ENCODE measurements at places on chromosomes 3 and 15.

- DNase-seq = no peak
Observed at GRCh38 chr15:52093539-52094510, 18.8 kb downstream of the BCL2L10 start.

GRCh38 chr3:126986001-126986400, 3.1 kb downstream of the PLXNA1 start:
- DNase-seq = no peak

DNA sequence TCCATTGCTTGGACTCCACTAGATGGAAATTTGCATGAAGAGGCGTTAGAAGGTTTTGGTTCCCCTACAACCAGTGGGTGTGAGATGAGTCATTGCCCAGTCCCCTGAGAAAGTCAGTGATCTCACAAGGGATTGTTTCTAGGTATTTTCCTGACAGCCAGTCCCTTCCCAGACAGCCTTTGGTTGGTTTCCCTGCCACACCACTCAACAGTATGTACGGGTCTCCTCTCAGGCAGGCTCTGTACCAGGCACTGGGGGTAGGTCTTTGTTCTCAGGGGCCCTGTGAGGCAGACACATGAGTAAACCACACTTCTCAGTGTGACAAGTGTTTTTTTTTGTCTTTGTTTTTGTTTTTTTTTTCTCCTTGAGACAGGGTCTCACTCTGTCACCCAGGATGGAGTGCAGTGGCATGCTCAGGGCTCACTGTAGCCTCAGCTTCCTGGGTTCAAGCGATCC, 4.0 kb downstream of the LAMP3 start:
- DNase-seq = no peak

- DNase-seq = no peak
Observed at GRCh38 chr15:69000091-69000490, 14.4 kb upstream of the NOX5 start.

GRCh38 chr15:68391121-68391520, 40.8 kb downstream of the ITGA11 start:
- no peak for DNase-seq

GRCh38 chr3:51799879-51800749, 21.1 kb upstream of the IQCF6 start:
- DNase-seq = no peak

GRCh38 chr3:36595511-36595910, 168.8 kb downstream of the DCLK3 start:
- DNase-seq = no peak

DNA sequence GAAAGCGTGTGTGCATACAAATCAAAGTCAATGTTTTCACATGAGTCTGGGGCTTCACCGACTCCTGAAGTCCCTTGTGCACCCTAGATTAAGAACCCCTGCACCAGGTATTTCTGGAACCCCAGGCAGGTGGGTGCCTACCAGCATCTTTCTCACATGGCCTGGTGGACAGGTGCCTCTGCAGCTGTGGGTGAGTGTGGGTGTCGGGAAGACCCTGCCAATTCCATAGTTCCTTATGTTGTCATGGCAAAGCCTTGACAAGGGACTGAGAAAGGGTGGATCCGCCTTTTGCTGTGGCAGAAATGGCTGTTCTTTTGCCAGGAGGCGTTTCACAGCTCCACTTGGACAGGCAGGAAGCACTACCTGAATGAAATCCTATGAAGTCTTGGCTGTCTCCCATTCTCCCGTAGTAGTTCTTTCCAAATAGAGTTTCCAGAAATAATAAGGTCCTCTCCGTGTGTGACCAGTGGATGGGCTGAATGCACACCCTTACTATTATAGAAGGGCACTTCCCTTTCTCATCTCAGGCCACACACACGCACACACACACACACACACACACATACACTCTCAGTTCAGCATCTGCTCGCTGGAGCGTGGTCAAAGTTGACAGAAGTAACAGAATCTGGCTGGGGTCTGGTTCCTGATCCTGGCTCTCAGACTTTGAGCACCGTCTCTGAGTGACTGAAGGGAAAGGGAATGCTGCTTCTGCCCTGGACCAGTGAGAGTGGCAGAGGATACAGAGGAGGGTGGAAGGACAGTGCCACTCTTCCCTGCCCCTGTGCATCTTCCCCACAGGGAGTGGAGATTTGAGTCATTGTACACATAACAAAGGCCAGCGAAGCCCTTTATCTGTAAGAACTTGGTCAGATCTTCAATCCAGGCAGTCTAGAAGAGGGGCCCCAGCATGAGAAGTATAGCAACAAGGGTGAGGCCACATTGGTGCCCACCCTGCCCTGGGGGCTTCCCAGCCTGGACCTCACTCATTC, 38.7 kb downstream of the PDIA5 start:
- no peak for DNase-seq

- DNase-seq = no peak
Observed at GRCh38 chr3:94117729-94118128, 54.9 kb downstream of the NSUN3 start.

- no peak for DNase-seq
Observed at GRCh38 chr15:32675466-32675865, 34.0 kb downstream of the SCG5 start.

GRCh38 chr3:186260726-186261125, 101.3 kb downstream of the DGKG start:
- no peak for DNase-seq

GRCh38 chr15:67124111-67124510, 58.7 kb downstream of the SMAD3 start:
- no peak for DNase-seq

- DNase-seq = no peak
Observed at GRCh38 chr15:73994912-73995622, 551 bp downstream of the PML start.

GRCh38 chr15:34719695-34720094, 35.1 kb downstream of the GJD2 start:
- no peak for DNase-seq

DNA sequence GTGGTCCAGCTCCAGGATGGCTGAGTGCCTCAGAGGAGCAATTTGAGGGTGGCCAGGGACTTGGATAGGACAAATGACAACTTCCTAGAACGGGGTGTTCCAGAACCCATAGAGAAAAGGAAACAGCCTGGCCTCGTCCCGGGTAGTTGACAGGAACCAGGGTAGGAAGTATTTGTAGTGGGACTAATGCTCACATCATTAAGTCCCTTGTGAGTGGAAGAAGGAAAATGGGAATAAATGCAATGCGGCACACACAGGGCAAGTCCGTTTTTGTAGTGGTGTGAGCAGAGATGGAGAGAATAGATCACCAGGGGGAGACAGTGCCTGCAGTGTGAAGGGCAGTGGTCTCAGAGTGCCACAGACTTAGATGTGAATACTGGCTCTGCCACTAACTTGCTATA, 19.6 kb downstream of the TIMP4 start:
- no peak for DNase-seq

GRCh38 chr3:124699051-124699450, 31.2 kb upstream of the UMPS start:
- no peak for DNase-seq

DNA sequence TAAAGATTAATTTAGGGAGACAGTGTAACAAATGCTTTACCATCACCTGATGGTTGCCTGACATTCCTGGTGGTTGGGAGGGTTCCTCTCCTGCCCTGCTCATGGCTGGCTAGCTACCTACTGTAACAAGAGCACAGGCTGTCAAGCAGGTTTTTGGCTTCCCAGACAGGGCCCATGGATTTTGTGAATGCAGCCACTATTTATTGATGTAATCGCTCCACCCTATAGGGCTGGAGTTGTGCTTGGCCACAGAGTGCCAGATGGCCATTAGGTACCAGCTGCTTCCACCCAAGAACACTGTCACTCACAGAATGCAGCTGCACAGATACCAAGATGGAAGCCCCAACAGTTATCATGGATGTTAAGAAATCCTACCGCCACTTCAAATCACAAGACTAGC, 31.0 kb upstream of the KLHL25 start:
- DNase-seq = no peak

GRCh38 chr3:124633524-124633923, 96.7 kb upstream of the UMPS start:
- no peak for DNase-seq

- DNase-seq = peak; percentile 16
Observed at GRCh38 chr3:163878396-163878795, 1199.9 kb downstream of the SI start.

GRCh38 chr15:95368191-95368590, 962.3 kb upstream of the NR2F2 start:
- peak; percentile 44 for DNase-seq

- DNase-seq = peak; percentile 77
Observed at GRCh38 chr3:132029182-132029902, 5.5 kb downstream of the CPNE4 start.

GRCh38 chr15:48096813-48097212, 24.0 kb upstream of the SLC24A5 start:
- DNase-seq = no peak

GRCh38 chr3:24623657-24624056, 129.0 kb upstream of the THRB start:
- DNase-seq = no peak

GRCh38 chr15:44713006-44713966, 2.0 kb downstream of the B2M start:
- no peak for DNase-seq

DNA sequence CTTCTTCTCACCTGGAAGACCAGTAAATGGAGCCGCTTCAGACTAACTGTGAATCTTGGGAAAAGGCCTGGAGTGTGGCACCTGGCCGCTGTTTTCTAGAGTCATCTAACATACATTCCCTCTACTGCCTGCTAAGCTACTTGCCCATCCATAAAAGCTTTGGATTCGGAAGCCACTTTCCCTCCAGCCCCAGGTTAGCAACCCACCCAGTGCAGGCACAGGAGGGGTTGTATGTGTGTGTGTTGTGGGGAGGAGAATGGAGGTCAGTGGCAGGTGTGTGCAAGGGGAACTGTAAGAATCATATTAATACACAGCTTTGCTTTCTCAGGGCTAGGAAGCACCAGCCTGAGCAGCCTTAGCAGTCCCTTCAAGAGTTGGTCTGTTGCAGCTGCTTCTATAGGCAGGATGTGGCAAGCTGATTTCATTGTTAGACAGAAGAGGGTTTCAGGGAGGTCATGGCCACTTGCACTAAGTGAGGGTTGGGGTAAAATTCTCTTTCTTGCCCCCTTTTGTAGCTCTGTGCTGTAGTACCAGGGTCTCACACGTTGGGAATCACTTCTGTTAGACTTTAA, 8.9 kb downstream of the NSUN3 start:
- no peak for DNase-seq

- DNase-seq = no peak
Observed at GRCh38 chr3:60967141-60967540, 284.1 kb downstream of the FHIT start.

DNA sequence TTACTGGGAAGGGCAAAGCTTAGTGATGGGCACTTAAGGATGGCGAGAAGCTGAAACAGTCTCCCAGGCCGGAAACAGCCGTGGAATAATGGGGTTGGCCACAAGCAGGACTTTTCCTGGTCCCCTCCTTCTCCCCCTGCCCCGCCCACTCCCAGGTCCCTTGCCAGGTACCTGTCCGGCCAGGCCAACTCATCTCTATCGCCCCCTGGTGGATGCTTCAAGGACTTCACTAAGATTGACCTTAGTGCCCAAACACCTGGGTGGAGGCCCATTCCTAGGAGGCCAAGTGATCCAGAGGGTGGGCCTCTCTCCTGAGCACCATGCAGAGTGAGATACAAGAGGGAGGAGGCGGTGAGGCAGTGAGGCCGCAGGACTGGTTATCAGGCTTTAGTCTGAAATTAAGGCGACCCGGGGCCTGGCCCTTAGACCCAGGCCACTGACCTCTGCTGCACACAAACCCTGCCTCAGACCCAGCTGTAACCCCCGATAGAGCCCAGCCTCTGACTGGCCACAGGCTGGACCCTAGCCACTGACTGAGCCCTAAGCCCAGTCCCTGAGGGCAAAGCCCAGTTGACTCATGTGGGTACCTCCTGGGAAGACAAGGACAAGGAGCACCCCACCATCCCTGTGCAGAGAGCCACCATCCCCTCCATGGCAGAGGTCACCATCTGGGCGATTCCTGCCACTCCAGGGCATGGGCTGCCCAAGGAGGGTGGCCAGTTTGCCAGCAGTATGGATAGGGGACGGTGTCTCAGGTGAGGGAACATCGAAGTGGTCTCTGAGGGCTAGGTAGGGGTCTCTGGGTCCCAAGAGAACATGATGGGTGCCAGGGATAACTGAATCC, 37.6 kb downstream of the VIPR1 start:
- no peak for DNase-seq

DNA sequence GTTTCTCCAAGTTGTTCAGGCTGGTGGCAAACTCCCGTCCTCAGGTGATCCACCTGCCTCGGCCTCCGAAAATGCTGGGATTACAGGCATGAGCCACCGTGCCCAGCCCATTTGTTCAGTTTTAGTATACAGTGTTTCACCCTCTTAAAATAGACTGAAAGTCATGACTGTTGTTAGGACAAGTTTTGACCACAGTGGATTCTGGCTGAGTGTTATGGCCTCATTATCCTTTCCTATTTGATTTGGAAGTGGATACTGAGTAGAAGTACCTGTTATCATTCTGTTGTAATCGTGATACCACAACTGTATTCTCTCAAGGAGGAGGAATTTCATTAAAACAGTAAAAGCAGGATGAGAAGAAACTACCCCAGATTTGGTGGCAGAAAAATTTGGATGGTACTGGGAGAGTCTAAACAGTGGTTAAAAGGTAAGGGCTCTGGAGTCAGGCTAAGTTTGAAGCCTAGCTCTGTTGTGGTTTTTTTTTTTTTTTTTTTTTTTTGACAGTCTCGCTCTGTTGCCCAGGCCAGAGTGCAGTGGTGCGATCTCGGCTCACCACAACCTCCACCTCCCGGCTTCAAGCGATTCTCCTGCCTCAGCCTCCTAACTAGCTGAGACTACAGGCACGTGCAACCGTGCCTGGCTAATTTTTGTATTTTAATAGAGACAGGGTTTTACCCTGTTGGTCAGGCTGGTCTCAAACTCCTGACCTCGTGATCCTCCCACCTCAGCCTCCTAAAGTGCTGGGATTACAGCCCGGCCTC, 2.6 kb downstream of the MAP2K1 start:
- no peak for DNase-seq

GRCh38 chr15:74988007-74988800, 7.2 kb upstream of the SCAMP5 start:
- DNase-seq = no peak

DNA sequence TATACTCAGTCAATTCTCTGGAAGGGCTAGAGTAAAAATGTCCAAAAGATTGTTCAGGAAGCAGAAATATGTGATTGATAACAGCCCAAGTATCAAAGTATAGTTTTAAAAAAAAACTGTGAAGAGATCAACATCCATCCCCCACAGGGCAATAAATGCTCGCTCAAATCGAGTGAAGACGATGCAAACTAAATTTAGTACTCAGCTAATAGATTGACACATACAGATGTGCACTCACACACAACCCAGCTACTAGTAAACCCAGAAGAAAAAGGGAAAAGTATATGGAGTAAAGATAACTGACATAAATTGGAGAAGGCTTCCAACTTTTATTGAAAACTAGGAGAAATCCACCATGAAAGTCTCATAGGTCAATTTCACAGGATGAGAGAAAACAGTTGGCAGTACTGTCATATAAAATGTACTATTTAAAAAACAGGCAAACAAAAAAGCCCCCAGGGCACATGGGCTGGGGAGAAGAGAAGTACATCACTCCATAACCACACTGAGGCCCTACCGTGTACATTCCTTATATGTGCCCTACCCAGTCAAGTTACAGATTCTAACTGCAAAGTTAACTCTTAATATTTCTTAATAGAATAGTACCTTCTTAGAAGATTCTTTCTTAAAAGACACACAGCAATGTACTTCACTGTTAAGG, 125.7 kb downstream of the TBL1XR1 start:
- DNase-seq = peak; percentile 80

- DNase-seq = no peak
Observed at GRCh38 chr15:41804916-41805666, 22.8 kb upstream of the JMJD7 start.
